ENCODE measurements at places on chromosomes 11 and 22. TPM values are rescaled to one million over a fixed set of nuclear protein-coding genes. Genes with fewer than 3 reads are reported as not detected.

GRCh38 chr11:130101661-130102060 is 32.0 kb downstream of the APLP2 start:
- DNase-seq, result no peak

DNA sequence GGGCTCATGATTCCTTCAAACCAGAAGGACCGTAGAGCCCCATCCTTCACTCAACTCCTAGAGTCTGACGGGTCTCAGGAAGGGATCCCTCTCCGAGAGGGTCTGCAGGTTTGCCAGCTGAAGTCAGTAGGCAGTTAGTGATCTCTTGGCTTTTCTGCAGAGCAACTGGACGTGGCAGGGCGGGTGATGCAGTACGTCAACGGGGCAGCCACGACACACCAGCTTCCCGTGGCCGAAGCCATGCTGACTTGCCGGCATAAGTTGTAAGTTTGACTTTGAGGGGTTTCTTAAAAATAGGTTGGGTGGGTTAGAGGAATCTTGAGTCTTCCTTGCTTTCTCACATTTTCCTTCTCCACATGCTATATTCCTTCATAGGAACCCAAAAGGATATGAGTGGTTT is 33.3 kb upstream of the RAB1B start:
- no peak for DNase-seq

DNA sequence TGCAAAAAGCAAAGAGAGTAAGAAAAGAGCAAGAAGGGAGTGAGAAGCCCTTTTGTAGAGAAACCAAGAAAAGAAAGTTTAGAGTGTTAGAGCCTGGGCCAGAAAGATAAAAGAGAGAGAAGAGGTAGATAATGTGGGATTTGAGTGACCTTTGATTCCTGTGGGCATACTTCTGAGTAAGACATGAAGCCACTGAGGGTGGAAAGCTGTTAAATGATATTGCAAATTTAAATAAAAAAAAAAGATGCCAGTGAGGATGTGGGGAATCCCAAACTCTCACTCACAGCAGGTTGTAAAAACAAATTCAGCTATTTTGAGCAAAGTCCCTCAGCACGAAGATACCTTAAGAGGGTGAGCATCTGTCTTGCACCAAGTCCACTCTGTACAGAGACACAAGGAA is 59.4 kb upstream of the TOP3B start:
- DNase-seq, result no peak

DNA sequence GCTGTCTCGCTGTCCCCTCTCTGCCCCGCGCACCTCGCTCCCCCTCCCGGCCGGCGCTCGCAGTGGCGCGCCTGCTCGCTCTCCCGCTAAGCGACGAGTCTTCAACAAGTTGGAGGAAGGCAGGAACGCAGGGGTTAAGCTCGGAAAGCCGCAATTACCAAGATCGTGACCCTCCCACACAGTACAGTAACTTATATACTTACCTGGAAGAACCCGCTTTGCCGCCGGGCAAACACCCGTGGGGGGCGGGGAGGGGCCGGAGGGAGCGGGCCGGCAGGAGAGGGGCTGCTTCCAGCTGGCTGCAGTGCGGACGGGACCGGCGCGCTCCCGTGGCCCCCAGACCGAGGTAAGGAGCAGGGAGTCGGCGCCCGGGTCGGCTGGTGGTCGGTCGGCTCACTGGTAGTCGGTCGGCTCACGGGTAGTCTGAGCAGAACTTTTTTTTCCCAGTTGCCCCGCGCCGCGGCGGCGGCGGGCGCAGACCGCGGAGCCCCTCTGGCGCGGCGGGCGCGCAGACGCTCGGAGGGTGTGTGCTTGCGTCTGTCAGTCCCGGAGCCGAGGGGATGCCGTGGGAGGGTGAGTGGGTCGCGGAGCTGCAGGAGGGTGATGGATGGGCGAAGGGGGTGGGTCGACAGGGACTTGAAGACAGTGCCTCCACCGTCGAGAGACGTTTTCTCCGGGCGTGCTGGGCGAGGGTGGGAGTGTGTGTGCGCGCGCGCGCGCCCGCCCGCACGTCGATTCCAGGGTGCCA is 101.2 kb upstream of the HSD17B12 start:
- DNase-seq, result peak; percentile 30

- DNase-seq, result no peak
Measured at GRCh38 chr11:12148882-12149281, 38.5 kb downstream of the MICAL2 start.

- peak; percentile 63 for DNase-seq
Measured at GRCh38 chr22:27801616-27802345, at the start of gene MN1. Gene MN1 (minus strand): TSS chr22:27801756. CDS start chr22:27800543, 1,213 bp downstream.

DNA sequence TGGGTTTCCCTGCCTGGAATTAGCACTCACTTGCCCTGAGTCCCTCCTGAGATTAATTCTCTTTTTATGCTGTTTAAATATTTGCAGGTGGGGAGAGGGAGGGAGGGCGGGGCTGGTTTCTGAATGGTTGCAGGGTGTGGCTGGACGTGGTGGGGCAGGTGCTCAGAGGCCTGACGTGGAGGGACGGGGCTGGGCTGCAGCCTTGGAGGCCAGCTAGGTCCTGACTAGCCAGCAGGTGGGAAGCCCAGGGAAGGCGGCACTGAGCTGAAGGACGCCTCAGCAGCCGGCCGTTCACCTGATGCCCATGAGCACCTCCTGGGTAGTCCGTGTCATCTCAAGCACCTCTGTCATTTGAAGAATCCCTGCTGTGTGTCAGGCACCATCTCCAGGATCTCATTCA is 21.3 kb downstream of the SGSM1 start:
- DNase-seq, result no peak

DNA sequence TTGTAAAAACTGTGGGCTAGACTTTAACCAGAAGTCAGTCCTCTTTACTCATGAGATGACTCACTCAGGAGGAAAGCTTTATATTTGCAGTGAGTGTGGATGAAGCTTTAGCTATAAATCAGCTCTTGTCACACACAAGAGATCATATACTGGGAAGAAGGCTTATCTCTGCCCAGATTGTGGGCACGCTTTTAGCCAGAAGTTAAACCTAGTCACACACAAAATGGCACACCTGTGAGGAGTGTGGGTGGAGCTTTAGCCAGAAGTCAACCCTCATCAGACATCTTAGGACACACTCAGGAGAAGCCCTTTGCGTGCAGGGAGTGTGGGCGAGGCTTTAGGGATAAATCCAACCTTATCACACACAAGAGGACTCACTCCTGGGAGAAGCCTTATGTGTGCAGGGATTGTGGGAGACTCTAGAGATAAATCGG is 706.9 kb upstream of the LUZP2 start:
- DNase-seq, result peak; percentile 21

GRCh38 chr22:31333641-31334040 is 12.5 kb downstream of the PATZ1 start:
- DNase-seq, result no peak

GRCh38 chr22:17964643-17965042 is 59.7 kb downstream of the MICAL3 start:
- DNase-seq, result no peak

GRCh38 chr11:134452026-134452837 is 40.2 kb upstream of the B3GAT1 start:
- no peak for DNase-seq

DNA sequence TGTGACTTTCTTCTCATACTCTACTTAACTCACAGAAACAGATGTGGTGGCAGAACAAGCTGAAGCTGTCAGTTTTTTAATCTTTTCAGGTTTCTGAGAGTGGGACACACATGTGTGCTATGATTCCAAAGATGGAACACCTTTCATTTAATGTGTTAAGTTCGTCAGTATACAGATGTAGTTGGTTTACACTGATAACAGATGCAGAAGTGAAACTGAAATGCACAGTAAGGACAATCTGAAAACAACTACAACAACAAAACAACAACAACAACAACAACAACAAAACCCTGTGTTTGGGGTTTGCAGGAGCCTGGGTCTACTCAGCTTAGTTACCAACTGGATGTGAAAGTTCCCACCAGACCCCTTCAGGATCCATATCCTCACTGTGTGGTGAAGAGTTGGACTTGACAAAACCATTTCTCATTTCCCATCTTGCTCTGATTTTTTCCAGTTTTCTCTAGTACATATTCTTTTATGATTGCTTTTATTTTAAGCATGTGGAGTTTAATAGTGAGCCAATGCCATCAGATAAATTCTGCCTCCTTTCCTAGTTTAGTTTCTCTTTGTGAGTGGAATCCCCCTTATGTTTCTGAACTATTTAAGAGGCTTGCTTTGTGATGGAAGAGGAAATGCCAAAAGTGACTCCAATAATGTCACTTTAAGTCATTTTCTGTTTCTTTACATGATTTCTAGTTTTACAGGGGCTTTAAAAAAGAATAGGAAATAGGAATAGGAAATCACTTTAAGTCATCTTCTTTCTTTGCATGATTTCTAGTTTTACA is 47.8 kb downstream of the ARHGAP42 start:
- DNase-seq, result no peak

GRCh38 chr11:134150195-134150903 is 73.4 kb downstream of the NCAPD3 start:
- no peak for DNase-seq

DNA sequence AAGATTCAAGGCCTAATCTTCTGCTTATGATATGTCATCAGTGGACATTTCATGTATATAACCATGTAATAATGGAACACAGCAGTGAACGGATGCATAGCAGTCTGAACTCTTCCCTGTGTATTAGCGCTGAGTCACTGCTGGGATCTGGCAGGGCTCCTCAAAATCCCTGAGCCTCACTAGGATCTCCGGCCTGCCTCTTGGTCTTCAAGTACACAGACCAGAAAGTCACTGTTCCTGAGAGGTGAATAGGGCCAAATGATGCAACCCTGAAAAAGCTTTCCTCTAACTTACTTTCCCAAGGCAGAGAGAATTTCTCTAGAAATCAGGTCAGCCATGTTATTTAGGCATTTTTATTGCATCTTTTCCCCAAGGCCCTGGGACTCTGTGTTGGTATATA is 35.0 kb downstream of the POU2AF1 start:
- DNase-seq, result peak; percentile 26

GRCh38 chr11:10192036-10192435 is 102.0 kb downstream of the SBF2 start:
- DNase-seq, result no peak

- no peak for DNase-seq
Measured at GRCh38 chr11:34525098-34525497, 11.5 kb upstream of the ELF5 start.

- DNase-seq, result no peak
Measured at GRCh38 chr11:36817336-36817965, 219.4 kb upstream of the RAG2 start.

GRCh38 chr11:35662061-35662648 is 420 bp upstream of the TRIM44 start:
- DNase-seq, result no peak

The SLC22A12 gene
- not detected for total RNA-seq

The NLRP10 gene
- total RNA-seq, result 1.3 TPM

The SYTL2 gene
- 181 TPM for total RNA-seq

The RFPL1 gene
- not detected for total RNA-seq

The HOATZ gene
- total RNA-seq, result not detected

The MMP11 gene
- total RNA-seq, result 51.5 TPM

The C11orf87 gene
- 0.05 TPM for total RNA-seq

The OR5B21 gene
- not detected for total RNA-seq

The HTR3B gene
- not detected for total RNA-seq

Data from myocyte (in vitro differentiated cells).